ENCODE measurements at places on chromosomes 11 and 22. TPM values are rescaled to one million over a fixed set of nuclear protein-coding genes. Genes with fewer than 3 reads are reported as not detected.
A peak's percentile ranks its signal among the peaks of the same experiment; 100 is the strongest.

- DNase-seq, result no peak
Measured at GRCh38 chr11:77020734-77021133, 13.5 kb upstream of the B3GNT6 start.

DNA sequence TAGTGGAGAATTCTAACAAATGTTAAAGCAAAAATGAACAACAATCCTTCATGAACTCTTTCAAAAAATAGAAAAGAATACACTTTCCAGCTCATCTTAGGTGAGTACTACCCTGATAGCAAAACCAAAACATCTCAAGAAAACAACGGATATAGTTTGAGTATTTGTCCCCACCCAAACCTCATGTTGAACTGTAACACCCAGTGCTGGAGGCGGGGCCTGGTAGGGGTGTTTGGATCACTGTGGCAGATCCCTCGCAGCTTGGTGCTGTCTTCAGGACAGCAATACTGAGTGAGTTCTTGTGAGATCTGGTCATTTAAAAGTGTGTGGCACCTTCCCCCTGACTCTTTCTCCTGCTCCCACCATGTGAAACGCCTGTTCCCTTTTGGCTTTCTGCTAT is 27.0 kb downstream of the NCAPD3 start:
- no peak for DNase-seq

DNA sequence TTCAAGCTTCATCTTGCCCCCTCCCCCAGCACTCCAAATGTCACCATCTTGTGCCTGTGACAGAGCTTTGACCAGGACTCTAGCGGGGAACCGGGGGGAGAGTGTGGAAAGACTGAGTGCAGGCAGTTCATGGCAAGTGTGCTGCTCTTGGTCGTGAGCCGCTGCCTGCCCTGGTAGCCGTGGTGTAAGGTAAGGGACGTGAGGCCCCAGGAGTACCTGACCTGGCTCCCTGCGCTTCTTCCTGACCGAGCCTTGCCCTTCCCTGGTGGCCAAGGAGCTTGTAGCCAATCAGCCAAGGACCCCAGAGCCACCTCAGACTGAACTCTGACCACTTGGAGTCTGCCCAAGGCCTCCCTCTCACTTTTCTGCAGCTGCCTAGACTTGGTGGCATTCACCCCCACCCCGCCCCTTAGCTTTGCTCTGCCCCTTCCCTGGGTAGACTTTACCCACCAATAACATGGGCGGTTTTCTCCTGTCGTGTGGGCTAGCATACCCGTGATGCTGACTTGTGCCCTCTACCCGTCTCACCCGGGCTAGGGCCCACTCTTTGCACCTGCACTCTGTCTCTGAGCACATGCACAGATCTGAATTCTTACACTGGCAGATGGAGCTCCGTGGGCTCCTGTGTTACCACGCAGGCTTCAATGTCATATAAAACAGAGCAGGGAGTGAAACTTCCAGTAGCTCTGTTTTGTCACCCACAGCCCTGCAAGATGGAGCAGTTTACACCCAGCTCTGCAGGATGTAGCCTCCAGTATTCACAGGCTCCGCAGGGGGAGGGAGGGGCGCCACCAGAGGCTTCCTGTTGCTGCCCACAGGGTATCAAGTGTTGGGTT is 1.5 kb downstream of the DGKZ start:
- peak; percentile 78 for DNase-seq

DNA sequence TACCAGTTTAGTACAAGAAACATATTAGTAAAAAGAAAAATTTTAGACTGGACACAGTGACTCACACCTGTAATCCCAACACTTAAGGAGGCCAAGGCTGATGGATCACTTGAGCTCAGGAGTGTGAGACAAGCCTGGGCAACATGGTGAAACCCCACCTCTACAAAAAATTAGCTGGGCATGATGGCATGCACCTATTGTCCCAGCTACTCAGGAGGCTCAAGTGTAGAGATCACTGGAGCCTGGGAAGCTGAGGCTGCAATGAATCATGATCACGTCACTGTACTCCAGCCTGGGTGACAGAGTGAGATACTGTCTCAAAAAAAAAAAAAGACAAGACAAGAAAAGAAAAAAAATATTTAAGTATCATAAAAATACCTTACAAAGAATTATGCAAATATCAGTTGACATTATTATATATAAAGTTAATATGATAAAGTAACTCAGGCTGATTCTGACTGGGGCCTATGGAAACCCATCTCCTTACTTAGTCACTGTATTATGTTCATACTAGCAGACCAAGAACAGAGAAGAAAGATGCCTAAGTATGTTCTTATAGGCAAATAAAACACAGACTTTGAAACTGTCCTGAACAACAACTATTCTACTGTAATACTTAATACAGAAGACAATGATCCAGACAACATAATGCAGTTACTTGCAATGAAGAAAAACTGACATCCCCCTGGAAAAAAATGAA is 27.3 kb downstream of the FAM168A start:
- no peak for DNase-seq

- DNase-seq, result no peak
Measured at GRCh38 chr11:56890584-56891305, 98.0 kb upstream of the OR5AK2 start.

PARVA gene
- not detected for total RNA-seq

PHF5A gene
- 62.1 TPM for total RNA-seq
